ENCODE measurements at places on chromosomes 12 and 14. TPM values are rescaled to one million over a fixed set of nuclear protein-coding genes. Genes with fewer than 3 reads are reported as not detected.

DNA sequence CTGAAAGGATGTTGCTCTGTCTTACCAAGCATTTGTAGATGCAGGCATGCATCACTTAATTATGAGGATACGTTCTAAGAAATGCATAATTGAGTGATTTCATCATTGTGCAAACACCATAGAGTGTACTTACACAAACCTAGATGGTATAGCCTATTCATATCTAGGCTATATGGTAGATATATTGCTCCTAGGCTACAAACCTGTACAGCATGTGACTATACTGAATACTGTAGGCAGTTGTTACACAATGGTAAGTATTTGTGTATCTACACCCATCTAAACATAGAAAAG lies 75.9 kb downstream of the IFT81 start:
- no peak for DNase-seq
- H3K27ac ChIP-seq: no peak overlapping the region
- H3K4me1 ChIP-seq: no peaks in the 10 kb centered on the region

DNA sequence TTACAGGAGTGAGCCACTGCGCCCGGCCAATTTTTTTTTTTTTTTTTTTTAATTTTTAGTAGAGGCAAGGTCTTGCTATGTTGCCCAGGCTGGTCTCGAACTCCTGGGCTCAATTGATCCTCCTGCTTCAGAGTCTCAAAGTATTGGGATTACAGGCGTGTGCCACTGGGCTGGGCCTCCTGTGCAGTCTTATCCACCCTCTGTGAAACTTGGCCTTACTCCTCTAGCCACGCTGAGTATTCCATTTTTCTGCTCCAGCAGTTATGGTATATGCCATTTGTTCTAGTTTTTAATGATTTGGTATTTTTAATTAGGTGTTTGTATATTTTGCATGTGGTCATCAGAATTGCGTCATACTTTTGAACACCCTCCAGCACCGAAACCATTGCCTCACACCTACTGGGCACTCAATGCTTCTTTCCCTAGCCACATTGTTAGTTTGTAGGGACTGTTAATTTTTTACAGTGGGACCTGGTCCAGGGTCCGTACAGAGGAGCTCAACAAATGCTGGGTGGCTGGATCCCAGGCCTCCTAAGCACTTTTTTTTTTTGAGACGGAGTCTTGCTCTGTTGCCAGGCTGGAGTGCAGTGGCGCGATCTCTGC lies 11.4 kb downstream of the RIOX1 start:
- no peak overlapping the region for H3K4me3 ChIP-seq
- no peak for DNase-seq
- no peaks in the 10 kb centered on the region for H3K4me1 ChIP-seq

DNA sequence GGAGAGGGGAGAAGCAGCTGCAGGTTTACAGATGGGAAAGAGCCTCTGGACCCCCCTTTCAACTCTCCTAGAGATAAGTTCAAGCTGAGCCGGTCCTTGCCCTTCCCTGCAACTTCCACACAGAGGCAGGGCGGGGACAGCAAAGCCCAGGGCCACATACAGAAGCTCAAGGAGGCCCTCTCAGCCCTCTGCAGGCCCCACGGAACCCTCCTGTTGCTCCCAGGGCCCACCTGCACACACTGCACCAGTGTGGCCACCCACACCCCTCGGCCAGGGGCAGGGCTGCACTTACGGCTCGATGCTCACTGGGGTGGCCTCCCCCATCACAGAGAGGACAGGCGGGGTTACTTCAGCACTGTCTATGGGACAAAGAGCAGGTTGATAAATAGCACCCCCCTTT lies 13.0 kb upstream of the PNMA1 start:
- H3K27me3 ChIP-seq: no peaks in the 10 kb centered on the region
- peaks cover 97% of the 10 kb centered on the region for H3K36me3 ChIP-seq
- H3K4me1 ChIP-seq: peaks cover 3% of the 10 kb centered on the region
- H3K27ac ChIP-seq: no peak overlapping the region
- no peak overlapping the region for H3K4me3 ChIP-seq
- no peak for DNase-seq

- no peak for DNase-seq
- no peaks in the 10 kb centered on the region for H3K36me3 ChIP-seq
- no peak overlapping the region for H3K27ac ChIP-seq
- peaks cover 8% of the 10 kb centered on the region for H3K27me3 ChIP-seq
- H3K4me1 ChIP-seq: no peaks in the 10 kb centered on the region
These were observed 25.4 kb downstream of the TTC6 start for GRCh38 chr14:37620856-37621255.

DNA sequence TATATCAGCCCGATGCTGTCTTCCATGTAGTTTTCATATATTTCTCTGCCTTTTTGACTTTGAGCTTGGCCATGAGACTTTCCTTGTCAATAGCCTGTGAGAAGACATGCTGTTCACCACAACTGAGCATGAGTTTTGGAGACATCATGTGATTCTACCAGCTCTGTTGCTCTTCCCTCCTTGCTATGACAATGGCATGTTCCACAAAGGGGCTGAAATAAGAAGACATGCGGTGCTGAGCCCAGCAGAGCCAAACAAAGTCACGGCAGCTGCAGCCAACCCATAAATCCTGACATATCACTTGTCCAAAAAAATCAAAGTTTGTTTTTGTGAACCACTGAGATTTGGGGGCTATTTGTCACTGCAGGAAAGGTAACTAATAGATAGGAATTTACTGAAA lies 343.4 kb upstream of the KITLG start:
- no peaks in the 10 kb centered on the region for H3K4me1 ChIP-seq
- no peak overlapping the region for H3K4me3 ChIP-seq
- no peak overlapping the region for H3K27ac ChIP-seq
- no peaks in the 10 kb centered on the region for H3K36me3 ChIP-seq

Gene TEX52
- not detected for total RNA-seq

Gene TMEM119
- total RNA-seq: not detected

Gene FLRT2
- total RNA-seq: not detected

GRCh38 chr12:52354200-52354599 lies 13.1 kb downstream of the KRT85 start:
- DNase-seq: no peak
- no peak overlapping the region for H3K4me3 ChIP-seq
- no peaks in the 10 kb centered on the region for H3K36me3 ChIP-seq
- no peak overlapping the region for H3K27ac ChIP-seq

Gene SLC24A4
- not detected for total RNA-seq

GRCh38 chr14:51219473-51220448 lies 20.3 kb upstream of the TMX1 start:
- H3K27me3 ChIP-seq: no peaks in the 10 kb centered on the region
- H3K4me1 ChIP-seq: no peaks in the 10 kb centered on the region
- no peak overlapping the region for H3K27ac ChIP-seq
- no peaks in the 10 kb centered on the region for H3K36me3 ChIP-seq
- no peak overlapping the region for H3K4me3 ChIP-seq
- no peak for DNase-seq

Gene KIF26A
- not detected for total RNA-seq

- H3K27me3 ChIP-seq: peaks cover 22% of the 10 kb centered on the region
- H3K4me1 ChIP-seq: peaks cover 77% of the 10 kb centered on the region
- DNase-seq: peak; percentile 22
- no peak overlapping the region for H3K27ac ChIP-seq
These were observed 3.7 kb upstream of the CISTR start for GRCh38 chr12:53755451-53755891.

DNA sequence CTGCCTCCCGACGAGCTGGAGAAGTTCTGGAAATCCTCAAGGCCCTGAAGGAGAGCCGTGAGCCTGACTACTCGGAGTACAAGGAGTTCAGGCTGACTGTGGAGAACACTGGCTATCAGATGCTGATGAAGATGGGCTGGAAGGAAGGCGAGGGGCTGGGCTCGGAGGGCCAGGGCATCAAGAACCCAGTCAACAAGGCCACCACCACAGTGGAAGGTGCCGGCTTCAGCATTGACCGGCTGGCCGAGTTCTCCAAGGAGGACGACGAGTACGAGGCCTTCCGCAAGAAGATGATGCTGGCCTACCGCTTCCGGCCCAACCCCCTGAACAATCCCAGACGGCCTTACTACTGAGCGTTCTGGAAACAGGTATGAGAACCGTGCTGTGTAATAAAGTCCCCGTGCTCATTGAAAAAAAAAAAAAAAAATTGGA lies 366.1 kb upstream of the ATXN7L3B start:
- no peak overlapping the region for H3K27ac ChIP-seq
- DNase-seq: no peak
- no peak overlapping the region for H3K4me3 ChIP-seq
- H3K27me3 ChIP-seq: no peaks in the 10 kb centered on the region

- H3K27ac ChIP-seq: no peak overlapping the region
- H3K4me3 ChIP-seq: no peak overlapping the region
- no peaks in the 10 kb centered on the region for H3K27me3 ChIP-seq
- H3K36me3 ChIP-seq: peaks cover 4% of the 10 kb centered on the region
- peaks cover 7% of the 10 kb centered on the region for H3K4me1 ChIP-seq
These were observed 5.4 kb downstream of the MAGOHB start for GRCh38 chr12:10607885-10608458.

Gene SIX6
- not detected for total RNA-seq

- H3K27ac ChIP-seq: no peak overlapping the region
- peaks cover 48% of the 10 kb centered on the region for H3K4me1 ChIP-seq
- no peaks in the 10 kb centered on the region for H3K27me3 ChIP-seq
These were observed 44.5 kb upstream of the EEA1 start for GRCh38 chr12:92973614-92974013.

GRCh38 chr12:66960006-66960405 lies 281.1 kb upstream of the GRIP1 start:
- no peaks in the 10 kb centered on the region for H3K4me1 ChIP-seq
- no peak overlapping the region for H3K4me3 ChIP-seq
- H3K27ac ChIP-seq: no peak overlapping the region
- DNase-seq: no peak
- H3K36me3 ChIP-seq: no peaks in the 10 kb centered on the region

Gene CFAP54
- total RNA-seq: 0.24 TPM

Data from B cell (primary cell).